ENCODE measurements at places on chromosomes 4 and X. TPM values are rescaled to one million over a fixed set of nuclear protein-coding genes. Genes with fewer than 3 reads are reported as not detected.
A peak's percentile ranks its signal among the peaks of the same experiment; 100 is the strongest.

DNA sequence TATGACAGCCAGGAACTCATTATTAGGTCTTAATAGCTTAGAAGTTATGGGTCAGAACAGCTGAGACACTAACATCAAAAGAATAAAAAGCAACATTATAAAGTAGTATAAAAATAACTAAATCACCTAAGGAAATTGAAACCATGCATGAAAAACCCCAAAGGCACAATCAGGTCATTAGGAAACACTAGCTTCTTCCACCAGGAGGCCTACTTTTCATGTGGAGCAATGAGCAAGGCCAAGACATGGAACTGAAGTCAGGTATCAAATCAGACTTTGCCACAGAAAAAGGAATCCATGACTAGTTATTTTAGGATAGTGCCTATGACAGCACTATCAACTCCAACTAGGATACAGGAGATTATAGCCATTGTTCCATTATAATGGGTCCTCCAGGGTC is 7.9 kb downstream of the HUWE1 start:
- no peak for DNase-seq

- DNase-seq: peak; percentile 91
These were observed 5.7 kb downstream of the CD99 start for GRCh38 chrX:2696698-2697215.

The SLC25A5 gene
- total RNA-seq: 441 TPM

DNA sequence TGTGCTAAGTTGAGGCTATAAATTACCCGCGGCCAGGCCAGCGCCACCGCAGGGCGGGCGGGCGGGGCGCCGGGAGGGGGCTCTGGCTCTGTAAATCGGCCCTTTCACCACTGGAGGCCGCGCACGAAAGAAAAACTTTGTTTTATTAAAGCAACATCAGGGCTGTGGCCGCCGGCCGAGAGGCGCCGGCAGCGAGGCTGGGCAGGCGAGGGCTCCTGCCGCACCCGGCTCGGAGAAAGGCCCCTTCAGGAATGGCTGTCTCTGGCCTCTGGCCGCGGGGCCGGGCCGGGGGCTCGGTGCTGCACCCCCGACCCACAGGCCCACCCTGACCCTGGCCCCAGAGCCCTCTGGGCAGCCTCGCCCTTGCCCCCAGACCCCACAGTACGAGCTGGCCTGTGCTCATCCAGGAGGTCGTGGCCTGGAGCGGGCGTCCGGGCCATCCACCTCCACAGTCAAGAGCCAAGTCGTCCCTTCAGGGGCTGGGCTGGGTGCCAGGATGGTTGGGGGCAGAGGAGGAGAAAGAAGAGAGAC is 29.5 kb upstream of the FGFR3 start:
- no peak for DNase-seq

GRCh38 chr4:793941-794621 is 31.8 kb downstream of the CPLX1 start:
- DNase-seq: no peak

DNA sequence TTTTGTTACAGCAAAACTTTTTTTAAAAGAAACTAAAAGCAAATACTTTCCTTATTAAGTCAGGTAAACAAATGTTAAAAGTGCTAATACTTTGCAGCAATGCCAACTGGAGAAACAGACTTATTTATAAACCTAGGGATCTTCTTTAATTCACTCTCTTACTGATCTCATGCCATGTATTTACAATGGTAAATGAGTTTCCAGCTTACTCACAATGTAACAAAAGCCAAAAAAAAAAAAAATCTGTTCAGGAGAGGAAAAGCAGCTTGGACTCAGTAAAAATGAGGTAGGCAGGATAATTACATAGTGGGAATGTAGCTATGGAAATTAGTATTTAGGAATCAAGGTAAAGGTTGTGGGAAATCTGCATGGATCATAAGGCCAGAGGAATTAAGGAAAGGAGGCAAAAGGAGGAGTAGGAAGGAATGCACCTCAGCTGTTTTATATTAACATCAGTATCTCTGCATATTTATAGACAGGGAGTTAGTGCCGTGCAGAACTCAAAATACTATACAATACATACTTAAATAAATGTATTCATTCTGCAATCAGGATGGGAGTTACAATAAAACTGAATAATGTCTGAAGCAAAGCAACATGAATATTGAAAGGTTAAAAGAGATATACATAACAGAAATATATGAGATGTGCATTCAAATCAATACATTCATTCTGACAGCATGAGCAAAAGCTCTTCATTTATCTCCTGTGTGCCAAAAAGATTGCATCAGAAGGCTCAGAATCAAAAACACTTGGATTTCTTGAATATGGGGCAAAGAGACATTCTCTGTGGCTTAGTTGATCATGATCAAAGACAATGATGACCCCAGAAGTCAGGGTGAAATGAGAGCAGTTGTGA is 57.9 kb upstream of the ETNPPL start:
- DNase-seq: no peak

GRCh38 chrX:114061226-114061625 is 522.7 kb upstream of the HTR2C start:
- no peak for DNase-seq

DNA sequence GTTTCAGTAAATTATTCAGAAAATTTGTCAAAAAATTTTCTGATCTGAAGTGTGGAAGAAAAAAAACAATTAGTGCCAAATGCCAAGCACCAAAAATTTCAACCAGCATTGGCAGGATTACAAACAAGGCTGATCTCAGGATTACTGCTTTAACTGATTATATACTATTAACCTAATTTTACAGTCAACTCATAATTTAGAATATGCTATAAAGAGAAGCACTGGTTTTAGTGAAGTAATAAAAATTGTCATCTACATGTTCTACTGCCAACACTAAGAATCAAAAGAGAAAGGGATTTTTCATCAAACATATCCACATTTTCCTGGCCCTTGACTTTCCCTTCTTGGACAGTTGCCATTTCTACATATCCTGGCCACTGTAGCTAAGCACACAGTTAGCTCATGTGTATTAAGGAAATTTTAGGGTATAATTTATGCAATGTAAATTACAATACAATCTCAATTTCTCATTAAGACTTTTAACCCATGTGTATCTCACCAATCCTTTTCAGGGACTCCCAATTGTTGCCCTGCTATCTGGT is 33.8 kb downstream of the THOC2 start:
- no peak for DNase-seq

- no peak for DNase-seq
These were observed at the start of gene ZCCHC18 for GRCh38 chrX:104112326-104112951. TSS of gene ZCCHC18 (plus strand) at chrX:104112523. CDS start at chrX:104114112, 1,589 bp downstream.

DNA sequence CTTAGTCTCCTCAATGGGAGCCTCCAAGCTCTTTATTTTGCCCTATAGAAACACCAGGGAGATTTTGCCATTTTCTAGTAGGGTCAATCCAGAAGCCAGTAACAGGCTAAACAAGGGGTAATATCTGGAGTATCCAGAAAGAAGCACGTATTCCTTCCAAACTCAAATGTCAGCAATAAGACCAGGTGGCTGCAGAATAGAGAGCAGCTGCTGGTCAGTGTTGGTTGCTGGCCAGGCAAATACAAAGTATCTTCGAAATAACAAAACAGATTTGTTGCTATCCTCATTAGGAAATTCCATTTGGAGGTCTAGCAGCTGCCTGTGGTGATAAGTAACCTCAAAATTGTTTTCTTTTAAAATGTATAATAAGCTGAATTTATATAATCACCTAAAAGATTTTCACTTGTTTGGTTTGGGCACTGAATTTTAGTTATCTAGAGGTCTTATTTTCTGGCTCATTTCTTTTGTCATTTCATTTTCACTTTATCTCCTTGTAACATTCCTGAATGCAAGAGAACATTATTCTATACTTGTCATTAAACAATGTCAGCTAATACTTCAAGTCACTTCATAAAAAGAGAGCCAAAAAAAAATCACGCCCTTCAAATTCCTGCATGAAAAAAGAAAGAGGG is 320.6 kb downstream of the DTHD1 start:
- no peak for DNase-seq

The BTC gene
- 0.46 TPM for total RNA-seq

GRCh38 chr4:173227756-173228155 is 59.1 kb downstream of the GALNT7 start:
- DNase-seq: no peak

The PACRGL gene
- total RNA-seq: 19.6 TPM

The SPIN2A gene
- 0.14 TPM for total RNA-seq

The SYTL4 gene
- 3.7 TPM for total RNA-seq

The CLIC2 gene
- not detected for total RNA-seq

DNA sequence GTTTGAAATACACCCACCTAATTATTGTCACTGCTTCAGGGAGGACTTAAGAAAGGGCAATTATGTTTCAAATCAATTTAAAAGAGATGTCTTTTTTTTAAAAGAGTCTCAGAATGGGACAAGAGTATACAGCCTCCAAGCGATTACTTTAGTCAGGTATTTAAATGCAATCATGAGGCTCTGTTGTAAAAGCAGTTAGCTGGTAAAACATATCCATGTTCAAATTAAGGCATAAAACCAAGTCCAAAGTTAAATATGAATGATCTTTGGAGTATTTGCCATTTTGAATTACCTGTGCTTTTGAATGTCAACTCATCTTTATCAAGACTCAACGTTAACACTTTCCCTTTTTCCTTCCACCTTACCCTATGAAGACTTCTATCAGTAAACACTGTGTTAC is 13.7 kb downstream of the RPS6KA6 start:
- no peak for DNase-seq

The ANXA3 gene
- total RNA-seq: 415 TPM

- DNase-seq: peak; percentile 83
These were observed 29.8 kb upstream of the C1QTNF7 start for GRCh38 chr4:15398001-15398400.

The GPR82 gene
- not detected for total RNA-seq

- DNase-seq: peak; percentile 5
These were observed 547.2 kb upstream of the ADGRL3 start for GRCh38 chr4:60652933-60653332.

GRCh38 chr4:80471756-80472155 is 136.2 kb downstream of the CFAP299 start:
- DNase-seq: peak; percentile 4

The PAGE2B gene
- not detected for total RNA-seq

DNA sequence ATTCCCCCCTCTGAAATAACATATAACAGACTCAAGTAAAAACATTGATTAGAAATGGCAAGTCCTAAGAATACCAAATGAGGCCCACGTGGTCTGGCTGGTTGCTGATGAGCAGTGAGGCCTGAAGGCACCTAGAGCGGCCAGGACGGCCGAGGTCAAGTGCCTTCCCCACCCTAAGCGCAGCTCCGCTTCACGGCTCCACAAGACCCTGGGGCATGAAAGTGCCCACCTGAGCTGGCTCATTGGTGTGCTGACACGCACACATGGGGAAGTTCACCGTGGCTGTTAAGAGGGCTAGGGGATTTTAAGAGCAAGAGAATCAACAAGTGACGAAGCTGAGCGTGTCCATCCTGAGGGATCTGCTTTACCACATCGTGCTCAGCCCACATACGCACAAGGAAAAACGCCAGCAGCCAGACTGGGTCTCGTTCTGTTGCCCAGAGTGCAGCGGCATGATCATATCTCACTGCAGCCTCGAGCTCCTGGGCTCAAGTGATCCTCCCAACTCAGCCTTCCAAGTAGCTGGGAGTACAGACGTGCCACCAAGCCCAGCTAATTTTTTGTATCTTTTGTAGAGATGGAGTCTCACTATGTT is 22.4 kb downstream of the DCTD start:
- DNase-seq: no peak

GRCh38 chr4:121574618-121575017 is 122.2 kb downstream of the ANXA5 start:
- DNase-seq: no peak

The NHS gene
- total RNA-seq: 10.1 TPM

DNA sequence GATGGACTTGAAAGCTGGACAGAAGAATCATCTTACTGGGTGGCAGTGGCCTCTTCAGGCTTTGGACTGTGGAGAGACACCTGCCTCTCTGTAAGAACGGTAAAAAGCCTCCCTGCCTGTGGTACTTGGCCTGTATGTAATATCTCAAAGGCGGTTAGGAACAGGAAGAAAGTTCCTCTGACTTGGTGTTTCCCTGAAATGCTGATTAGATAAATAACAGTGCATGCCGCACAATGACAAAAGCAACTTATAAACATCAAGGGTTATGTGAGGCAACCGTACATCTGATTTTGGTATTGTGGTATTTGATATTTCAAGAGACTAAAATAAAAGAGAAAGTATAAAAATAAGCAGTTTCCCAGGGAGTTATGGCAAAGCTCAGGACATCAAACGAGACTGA is 92.4 kb upstream of the SORBS2 start:
- DNase-seq: no peak

GRCh38 chrX:19990151-19990555 is 708 bp downstream of the BCLAF3 start:
- DNase-seq: peak; percentile 6

DNA sequence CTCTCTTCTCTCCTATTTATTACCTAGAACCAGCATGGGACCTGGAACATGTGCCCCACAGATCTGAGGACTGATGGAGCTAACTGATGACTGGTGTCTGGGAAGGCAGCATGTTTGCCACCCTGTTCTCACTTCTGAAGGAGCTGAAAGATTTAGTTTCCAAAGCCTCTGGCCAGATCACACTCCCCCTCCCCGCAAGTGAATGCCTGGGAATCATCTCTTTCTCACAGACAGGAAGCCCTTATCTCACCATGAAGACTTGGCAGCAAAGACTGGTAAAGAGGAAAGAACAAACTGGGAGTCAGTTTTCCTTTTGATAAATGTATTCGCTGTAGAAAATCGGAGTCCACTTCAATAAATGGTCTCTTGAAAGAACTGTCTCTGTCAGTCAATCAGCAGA is 21.0 kb upstream of the PCYT1B start:
- no peak for DNase-seq

- DNase-seq: no peak
These were observed 75.6 kb downstream of the REPS2 start for GRCh38 chrX:17021851-17022604.

- no peak for DNase-seq
These were observed 61.0 kb downstream of the ANXA3 start for GRCh38 chr4:78612398-78613178.

- DNase-seq: no peak
These were observed 850.9 kb downstream of the FAM133A start for GRCh38 chrX:94524867-94525266.

- DNase-seq: no peak
These were observed 44.2 kb downstream of the ZNF185 start for GRCh38 chrX:152942077-152942442.

DNA sequence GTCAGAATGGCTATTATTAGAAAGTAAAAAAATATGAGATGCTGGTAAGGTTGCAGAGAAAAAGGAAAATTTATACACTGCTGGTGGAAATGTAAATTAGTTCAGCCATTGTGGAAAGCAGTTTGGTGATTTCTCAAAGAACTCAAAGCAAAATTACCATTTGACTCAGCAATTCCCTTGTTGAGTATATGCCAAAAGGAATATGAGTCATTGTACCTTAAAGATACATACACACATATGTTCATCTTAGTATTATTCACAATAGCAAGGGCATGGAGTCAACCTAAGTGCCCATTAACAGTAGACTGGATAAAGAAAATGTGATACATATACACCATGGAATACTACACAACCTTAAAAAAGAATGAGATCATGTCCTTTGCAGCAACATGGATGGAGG is 148.2 kb downstream of the COMMD8 start:
- DNase-seq: peak; percentile 71

GRCh38 chr4:124321364-124321763 is 391.2 kb downstream of the ANKRD50 start:
- no peak for DNase-seq

GRCh38 chrX:133374874-133375387 is 40.4 kb downstream of the GPC4 start:
- no peak for DNase-seq
